ENCODE measurements at places on chromosomes 6 and 20.
A peak's percentile ranks its signal among the peaks of the same experiment; 100 is the strongest.

GRCh38 chr20:11453430-11453829 is 464.3 kb upstream of the BTBD3 start:
- no peak for DNase-seq

- DNase-seq, result no peak
Measured at GRCh38 chr6:149139782-149140136, 177.8 kb upstream of the TAB2 start.

DNA sequence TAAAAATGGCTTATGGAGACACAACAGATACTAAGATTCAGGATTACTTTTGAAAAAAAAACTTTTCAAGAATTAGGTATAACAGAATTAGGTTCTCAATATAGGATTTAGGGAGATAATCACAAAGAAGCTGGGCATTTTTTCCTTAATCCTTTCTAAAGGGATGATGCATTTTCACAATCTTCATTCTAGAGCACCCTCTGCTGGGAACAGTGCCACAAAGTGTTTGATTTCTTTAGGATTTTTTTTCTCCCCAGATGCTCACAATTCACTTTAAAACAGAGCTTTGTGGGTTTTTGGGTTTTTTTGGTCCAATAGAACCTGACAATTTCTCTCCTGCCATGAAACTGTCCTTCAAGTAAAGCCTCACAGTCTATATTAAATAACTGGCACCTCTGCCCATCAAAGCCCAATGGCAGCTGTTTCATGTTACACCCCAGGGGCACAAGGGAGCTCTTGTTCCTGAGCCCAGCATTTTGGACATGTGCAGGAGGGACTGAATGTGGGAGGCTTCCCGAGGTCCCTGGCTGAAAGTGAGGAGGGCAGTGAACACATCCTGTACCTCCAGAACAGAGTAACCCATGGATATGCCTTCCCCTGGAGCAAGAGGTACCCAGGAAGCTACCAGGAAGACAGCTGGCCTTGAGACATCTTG is 39.7 kb downstream of the PREP start:
- DNase-seq, result no peak

- no peak for DNase-seq
Measured at GRCh38 chr6:134464690-134465411, 146.9 kb upstream of the SGK1 start.

- DNase-seq, result peak; percentile 43
Measured at GRCh38 chr20:43458422-43458924, 777 bp downstream of the SRSF6 start.

GRCh38 chr6:41278699-41279405 is 7.6 kb downstream of the TREM1 start:
- peak; percentile 63 for DNase-seq

GRCh38 chr6:126516411-126516810 is 176.5 kb downstream of the CENPW start:
- DNase-seq, result no peak

DNA sequence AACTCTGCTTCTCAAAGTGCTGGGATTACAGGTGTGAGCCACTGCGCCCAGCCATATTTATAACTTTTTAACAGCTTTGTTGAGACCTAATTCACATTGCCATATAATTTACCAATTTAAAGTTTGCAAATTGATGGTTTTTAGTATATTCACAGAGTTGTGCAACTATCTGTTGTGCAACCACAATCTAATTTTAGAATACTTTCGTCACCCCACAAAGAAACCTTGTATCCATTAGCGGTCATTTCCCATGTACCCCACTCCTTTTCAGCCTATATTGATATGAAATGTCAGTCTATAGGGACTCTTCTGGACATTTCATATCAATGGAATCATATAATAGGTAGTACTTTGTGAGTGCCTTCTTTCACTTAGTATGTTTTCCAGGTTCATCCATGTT is 55.8 kb downstream of the FOXO3 start:
- DNase-seq, result no peak

DNA sequence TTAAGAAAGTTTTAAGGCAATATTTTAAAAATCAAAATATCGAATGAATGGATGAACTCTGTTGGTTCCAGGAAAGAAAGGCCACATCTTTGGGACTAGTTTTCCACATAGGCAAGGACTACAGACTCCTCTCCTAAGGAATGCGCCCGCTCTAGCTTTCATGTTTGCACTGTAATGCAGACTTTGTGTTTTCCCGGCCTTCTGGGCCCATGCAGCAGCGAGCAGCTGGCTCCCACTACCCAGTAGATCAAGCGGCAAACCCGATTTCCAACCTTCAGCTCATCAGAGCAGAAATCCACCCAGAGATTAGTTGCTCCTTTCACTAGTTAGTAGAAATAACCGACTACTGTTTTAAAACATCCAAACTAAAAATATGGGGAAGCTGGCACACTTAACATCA is 27.7 kb downstream of the OVOL2 start:
- DNase-seq, result no peak

DNA sequence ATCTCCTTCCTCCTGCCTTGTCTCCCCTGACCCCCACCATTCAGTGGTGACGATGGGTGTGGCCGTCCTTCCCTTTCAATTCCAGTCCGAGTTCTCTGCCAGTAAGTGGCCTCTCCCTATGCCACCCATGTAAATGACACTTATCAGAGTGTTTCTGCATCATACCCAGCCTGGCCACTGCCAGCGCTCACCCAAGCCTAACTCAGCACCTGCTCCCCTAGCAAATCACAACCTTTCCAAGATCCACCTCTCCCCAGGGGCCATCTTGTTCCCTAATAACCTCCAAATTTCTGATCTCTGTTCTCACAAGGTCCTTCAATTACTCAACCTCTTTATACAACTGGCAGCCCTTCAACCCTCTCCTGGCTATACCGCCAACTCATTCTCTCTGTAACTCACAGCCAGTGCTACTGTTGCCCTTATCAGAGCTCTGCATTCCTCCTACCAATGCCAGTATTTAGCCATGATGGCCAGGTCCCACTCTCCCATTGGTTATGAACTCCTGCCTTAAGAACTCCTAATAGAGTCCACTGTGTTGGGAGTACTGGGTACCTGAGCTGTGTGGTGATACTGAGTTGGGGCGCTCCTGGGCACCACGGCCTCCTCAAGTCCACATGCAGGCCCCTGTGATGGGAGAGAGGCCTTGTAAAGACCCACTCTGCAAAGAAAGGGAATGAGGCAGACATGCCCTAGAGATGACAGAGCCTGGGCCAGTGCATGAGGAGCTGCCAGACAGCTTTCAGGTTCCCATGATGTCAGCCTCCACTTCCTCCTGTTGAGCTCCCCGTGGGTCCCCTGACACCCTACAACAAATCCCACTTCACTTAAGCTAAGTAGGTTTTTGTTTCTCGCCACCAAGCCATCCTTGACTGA is 187.4 kb upstream of the RREB1 start:
- DNase-seq, result peak; percentile 42

DNA sequence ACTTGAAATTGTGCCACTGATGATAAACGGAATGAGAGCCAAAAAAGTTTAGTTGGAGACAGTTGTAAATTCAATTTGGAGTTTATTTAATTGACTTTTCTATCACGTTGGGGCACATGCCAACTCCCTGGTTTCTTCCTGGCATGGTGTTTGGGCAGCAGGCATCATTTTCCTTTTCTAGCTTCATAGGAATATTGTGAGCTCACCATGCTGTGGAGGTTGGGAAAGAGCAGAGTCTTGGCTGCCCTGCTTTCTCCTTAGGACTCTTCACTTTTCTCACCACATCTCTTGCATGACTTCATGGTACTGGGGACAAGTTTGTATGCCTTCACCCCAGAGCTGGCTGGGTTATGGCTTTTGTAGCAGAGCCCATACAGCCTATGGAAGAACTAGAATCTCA is 6.4 kb downstream of the SCAND1 start:
- DNase-seq, result no peak

GRCh38 chr6:56382416-56382940 is 135.1 kb upstream of the COL21A1 start:
- DNase-seq, result no peak

DNA sequence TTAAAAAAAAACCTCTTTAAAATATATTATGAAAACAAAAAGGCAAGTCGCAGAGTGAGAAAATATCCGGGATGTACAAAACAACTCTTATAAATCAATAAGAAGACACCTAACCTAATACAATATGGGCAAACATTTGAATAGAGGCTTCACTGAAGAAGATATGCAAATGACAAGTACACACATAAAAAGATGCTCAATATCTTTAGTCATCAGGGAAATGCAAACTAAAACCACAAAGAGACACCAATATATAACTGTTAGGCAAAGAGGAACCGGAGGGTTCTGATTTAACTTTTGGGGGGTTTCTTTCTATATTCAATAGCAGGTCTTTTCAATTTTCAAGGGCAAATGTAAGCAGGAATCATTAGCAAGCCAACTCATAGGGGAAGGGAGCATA is 480.7 kb upstream of the SPTLC3 start:
- DNase-seq, result no peak

DNA sequence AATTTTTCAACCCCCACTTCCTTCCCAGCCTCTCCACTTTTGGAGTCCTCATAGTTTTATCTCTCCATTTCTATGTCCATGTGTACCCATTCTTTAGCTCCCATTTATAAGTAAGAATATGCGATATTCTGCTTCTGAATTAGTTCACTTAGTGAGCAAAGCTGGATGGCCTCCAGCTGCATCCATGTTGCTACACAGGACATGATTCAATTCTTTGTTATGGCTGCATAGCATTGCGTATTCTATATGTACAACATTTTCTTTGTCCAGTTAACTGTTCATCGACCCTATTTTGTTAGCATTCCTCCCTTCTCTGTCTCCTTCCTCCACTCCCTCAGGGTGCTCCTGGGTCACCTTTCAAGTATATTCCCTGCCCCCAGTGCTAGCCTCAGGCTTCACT is 210.0 kb upstream of the SSTR4 start:
- DNase-seq, result no peak

DNA sequence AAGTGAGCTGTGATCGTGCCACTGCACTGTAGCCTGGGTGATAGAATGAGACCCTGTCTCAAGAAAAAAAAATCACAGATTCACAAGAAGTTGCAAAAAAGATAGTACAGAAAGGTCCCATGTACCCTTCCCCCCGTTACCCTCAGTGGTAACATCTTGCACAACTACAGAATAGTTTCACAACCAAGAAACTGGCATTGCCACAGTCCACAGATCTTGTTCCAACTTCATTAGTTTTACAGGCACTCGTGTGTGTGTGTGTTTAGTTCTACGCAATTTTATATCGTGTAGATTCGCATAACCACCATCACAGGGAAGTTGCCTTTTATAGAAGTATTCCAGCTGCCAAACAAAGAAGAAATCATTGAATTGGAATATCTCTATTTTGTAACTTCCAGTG is 19.1 kb downstream of the SPATA2 start:
- DNase-seq, result no peak

DNA sequence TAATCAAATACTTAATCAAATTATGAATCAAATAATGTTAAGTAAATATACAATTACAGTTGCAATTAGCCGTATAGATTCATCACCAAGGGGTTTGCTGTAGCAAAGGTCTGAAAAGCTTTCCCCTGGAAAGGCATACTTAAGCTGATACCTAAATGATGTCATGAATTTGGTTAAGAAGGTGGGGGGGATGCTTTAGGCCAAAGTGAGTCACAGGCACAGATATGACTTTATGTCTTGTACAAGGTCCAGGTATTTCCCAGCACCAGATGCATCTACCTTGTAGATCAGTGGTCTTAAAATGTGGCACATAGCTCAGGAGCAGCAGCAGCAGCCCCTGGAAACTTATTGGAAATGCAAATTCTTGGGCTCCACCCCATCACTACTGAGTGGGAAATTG is 557.3 kb upstream of the CDH4 start:
- no peak for DNase-seq

DNA sequence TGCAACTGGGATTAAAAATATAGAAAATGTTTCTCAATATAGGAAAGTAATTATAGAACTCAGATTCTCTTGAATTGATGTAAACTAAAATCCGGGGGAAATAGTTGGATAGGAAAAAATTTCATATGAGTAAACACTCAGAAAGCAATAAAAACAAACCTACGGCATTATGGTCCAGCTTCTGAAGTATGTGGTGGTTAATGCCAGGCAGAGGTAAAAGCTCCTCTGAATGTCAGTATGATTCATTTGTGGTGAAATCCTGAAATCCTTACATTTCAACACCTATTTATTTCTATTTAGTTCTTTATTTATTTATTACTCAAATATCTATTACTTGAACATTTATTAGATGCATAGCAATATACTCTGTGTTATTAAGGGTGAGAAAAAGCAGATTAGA is 145.1 kb downstream of the RIMS1 start:
- DNase-seq, result no peak

DNA sequence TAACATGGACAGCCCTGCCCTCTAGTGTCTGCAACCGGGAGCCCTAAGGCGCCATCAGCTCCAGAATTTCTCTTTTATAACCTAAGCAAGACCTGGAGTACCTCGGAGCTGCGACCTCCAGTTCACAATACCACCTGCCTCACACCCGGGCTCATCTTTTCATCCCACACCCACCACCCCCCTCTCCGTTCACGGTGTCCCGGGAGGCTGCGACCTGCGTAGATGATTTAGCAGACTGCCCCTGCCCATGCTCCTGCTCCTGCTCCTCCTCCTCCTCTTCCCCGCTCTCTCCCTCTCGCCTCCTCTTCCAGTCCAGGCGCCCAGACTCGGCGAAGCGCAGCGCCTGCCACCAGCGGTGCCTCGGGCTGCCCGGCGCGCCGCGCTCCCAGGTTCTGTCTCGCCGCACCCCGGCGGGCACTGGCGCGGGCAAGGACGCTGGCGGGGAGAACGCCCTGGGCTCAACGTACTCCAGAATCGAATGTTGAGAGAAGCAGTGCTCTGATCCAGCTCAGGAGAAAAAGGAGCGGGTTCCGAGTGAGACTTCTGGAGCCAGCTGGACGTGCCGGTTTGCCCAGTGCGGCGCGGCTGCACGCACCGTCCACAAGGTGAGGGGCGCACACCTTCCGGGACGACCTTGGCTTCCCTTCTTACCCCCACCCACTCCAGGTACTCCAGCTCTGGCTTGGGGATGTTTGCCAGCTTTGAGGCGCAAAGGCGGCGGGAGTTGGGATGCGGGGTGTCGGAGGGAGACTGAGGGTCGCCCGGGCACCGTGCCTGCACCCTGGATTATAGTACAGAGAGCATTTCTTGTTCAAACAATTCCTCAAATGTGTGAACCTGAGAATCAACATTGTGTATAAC is at the start of gene HTR1E:
TSS of gene HTR1E (plus strand) at position 310 of the 861 bp plus-strand sequence. CDS start 77,807 bp downstream, outside the sequence.
- peak; percentile 47 for DNase-seq

DNA sequence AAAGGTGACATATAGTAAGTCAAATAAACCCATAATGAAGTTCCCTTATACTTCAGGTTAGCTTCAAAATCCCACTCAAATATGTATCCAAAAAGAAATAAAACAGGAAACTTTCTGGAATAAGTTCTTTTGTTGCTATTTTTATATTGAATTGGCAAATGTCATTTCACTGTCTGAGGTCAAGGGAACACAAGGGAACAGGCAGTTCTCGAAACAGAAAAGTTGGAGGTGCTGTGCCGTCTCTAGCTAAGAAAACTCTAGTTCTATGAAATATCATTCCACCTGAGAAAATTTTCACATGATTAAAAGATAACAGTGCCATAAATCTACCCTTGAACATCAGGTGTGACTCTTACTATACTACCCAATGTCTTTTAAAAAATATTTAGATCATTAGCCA is 358.5 kb downstream of the PRKN start:
- DNase-seq, result no peak

DNA sequence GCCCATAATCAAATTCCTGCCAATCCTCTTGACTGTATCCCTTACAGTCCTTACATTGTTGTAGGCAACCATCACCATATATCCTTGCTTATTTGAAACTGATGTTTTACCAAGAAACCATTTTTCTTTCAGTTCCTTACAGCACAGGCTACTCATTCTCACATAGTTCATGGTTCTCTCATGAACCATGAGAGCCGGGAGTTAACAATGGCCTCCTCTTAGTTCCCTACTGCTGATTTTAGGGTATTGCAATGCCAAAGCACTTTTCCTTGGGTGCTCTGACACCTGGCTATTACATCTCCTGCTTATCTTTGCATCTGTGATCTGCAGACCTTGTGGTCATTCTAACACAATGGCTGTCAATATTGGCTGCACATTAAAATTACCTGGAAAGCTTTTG is 133.4 kb downstream of the MYB start:
- DNase-seq, result no peak

Data from adrenal gland (tissue), 19 donors.